ENCODE measurements at places on chromosomes 7 and 10. TPM values are rescaled to one million over a fixed set of nuclear protein-coding genes. Genes with fewer than 3 reads are reported as not detected.

Gene EPHB6
- 0.22 TPM for polyA plus RNA-seq

Gene KEL
- not detected for polyA plus RNA-seq

Gene SEMA3C
- polyA plus RNA-seq = 78.1 TPM

Gene GTF2IRD1
- polyA plus RNA-seq = 19.9 TPM

Gene LIPK
- not detected for polyA plus RNA-seq

Gene NDUFA5
- polyA plus RNA-seq = 64.8 TPM

Gene ELFN1
- polyA plus RNA-seq = 0.09 TPM

Gene CD36
- 0.13 TPM for polyA plus RNA-seq

Gene PNPLA8
- polyA plus RNA-seq = 15.5 TPM

Gene ADARB2
- not detected for polyA plus RNA-seq

Gene VWDE
- polyA plus RNA-seq = 0.59 TPM

Gene SLC13A1
- polyA plus RNA-seq = not detected

Gene ADRB1
- 0.62 TPM for polyA plus RNA-seq

Gene MUC3A
- 6.9 TPM for polyA plus RNA-seq

Gene CALHM3
- polyA plus RNA-seq = 0.17 TPM

Gene GJD4
- 0.05 TPM for polyA plus RNA-seq

Gene SFTPA2
- not detected for polyA plus RNA-seq

Gene NXPH1
- not detected for polyA plus RNA-seq

Gene FAM131B
- polyA plus RNA-seq = 0.16 TPM

Gene GPR15LG
- not detected for polyA plus RNA-seq

Gene DHX32
- polyA plus RNA-seq = 28.2 TPM

Gene TSPAN12
- polyA plus RNA-seq = 0.41 TPM

Gene SLC35G1
- polyA plus RNA-seq = 12.9 TPM

Gene TCAF2
- polyA plus RNA-seq = 0.06 TPM

Gene PRSS1
- not detected for polyA plus RNA-seq

Gene MYOF
- 217 TPM for polyA plus RNA-seq

Gene CNOT4
- polyA plus RNA-seq = 10.0 TPM

Gene SCIN
- polyA plus RNA-seq = 0.12 TPM

Gene CYP3A7
- not detected for polyA plus RNA-seq

Gene POLR1F
- 12.4 TPM for polyA plus RNA-seq

Gene VAX1
- polyA plus RNA-seq = 0.68 TPM

Gene ZNF107
- 3.6 TPM for polyA plus RNA-seq

Gene SPDYE8
- not detected for polyA plus RNA-seq

Gene CACNA2D1
- 18.0 TPM for polyA plus RNA-seq

Gene TMEM229A
- polyA plus RNA-seq = not detected

Gene FGFR2
- polyA plus RNA-seq = 0.21 TPM

Gene RPEL1
- 0.20 TPM for polyA plus RNA-seq

Gene IDI2
- polyA plus RNA-seq = not detected

Gene RNF133
- polyA plus RNA-seq = not detected

Gene HABP2
- 0.17 TPM for polyA plus RNA-seq

Gene AOAH
- not detected for polyA plus RNA-seq

Gene AGR2
- 60.7 TPM for polyA plus RNA-seq

Gene IGFBP3
- 153 TPM for polyA plus RNA-seq

Gene C7orf57
- 0.09 TPM for polyA plus RNA-seq

Gene SPDYE6
- not detected for polyA plus RNA-seq

Gene AKR1D1
- polyA plus RNA-seq = not detected

Gene NKX2-3
- polyA plus RNA-seq = not detected

Gene ANLN
- 70.9 TPM for polyA plus RNA-seq

All from A549 (cell line).